ENCODE measurements at places on chromosomes 6 and 20.

DNA sequence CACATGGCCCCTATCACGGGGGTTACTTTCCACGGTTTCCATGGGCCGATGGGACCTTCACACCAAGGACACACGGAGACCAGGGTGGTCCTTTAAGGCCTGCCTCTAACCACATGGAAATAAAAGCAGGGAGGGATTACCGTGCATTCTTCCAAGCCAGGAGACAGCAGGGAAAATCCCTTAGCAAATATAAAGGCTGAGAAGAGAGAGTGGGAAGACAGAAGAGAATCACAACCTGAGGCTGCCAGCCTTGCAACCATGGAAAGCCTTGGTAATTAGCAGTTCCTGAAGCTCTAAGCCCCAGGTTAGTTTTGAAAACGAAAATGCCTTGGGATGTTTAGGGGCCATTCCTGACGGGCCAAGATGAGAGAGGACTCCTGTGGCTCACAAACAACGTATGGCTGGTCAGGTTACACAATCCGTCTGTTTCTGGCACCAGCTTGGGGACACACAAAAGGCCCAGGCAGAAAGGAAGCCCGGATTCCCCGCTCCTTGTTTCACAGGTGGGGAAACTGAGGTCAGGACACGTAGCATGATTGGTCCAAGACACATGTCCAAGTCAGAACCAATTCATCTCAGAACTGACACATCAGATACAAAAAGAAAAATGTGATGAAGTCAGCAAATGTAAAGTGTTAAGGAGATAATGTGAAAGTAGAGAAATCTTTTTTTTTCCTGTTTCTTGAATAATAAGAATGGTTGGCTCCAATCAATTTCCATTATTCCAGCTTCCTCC, 2.8 kb downstream of the PREX1 start:
- no peak for DNase-seq

DNA sequence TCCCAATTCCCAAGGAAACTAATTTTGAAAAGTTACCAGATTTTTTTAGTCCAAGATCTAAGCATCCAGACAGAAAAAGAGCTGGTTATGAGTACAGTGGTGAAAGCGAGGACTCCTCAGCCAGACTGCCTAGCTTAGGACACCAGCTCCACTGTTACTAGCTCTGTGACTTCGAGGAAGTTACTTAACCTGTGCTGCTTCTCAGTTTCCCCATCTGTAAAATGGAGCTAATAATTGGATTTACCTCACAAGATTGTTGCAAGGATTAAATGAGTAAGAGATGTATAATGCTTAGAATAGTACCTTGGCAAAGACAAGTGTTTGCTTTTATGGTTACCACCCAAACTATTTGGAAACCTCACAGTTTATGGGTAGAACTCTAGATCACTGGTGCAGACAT, 1.1 kb downstream of the NT5DC1 start:
- peak; percentile 19 for DNase-seq

DNA sequence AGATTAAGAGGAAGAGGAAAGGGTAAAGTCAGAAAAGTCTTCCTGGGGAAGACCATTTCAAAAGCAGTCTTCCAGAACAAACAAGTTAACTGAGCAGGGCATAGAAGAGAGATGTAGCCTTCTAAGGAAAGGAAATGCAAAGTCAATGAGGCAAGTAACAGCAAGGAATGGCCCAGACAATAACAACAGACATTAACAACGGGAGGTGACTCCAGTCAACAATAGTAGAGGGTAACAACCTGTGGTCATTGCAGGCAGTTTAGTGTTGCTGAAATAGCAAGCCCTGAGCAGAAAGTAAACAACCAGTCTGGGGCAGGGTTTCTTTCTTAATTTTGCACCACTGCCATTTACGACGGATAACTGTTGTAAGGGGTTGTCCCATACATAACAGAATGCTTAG, 2.1 kb downstream of the MDN1 start:
- no peak for DNase-seq

GRCh38 chr6:12348530-12349511, 58.7 kb downstream of the EDN1 start:
- no peak for DNase-seq

DNA sequence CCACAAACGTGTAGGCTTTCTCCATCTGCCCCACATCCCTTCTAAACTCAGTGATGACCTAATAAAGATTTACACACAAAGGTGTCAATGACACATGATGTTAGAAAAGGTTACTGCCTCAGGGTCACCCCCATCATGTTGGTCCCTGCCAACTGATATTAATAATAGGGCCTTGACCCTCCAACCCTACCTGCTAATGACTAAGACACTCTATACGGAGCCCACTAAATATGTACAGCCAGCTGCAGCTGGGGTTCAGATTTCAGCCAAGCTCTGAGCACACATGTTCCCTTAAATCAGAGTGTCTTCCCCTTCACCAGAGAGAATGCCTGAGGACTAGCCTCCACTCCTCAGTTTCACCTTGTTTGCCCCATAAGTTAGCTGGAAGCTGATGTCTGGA, 67.4 kb upstream of the SNRPB2 start:
- no peak for DNase-seq

- DNase-seq: no peak
Measured at GRCh38 chr20:32439132-32439829, 81.2 kb downstream of the ASXL1 start.

GRCh38 chr6:126945812-126946360, 172.6 kb upstream of the RSPO3 start:
- DNase-seq: no peak

GRCh38 chr20:59217173-59217572, 53.6 kb downstream of the ZNF831 start:
- no peak for DNase-seq

DNA sequence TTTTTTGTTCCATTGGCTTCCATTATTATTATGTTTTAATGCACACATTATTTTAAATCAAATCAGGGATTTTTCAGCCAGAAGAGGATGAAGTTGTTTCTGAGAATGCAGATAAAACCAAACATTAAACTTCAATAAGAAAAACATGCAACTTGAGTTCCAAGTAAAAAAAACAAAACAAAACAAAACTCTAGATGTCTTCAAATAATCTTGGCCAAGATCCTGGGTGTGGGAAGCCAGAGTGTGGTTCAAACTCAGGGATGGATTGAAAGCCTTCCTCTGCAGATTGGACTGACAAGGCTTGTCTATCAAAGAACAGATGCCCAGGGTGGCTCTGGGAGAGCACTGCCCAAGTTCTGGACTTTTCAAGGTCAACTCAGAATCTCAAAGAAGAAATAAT, 134.1 kb downstream of the LCA5 start:
- DNase-seq: no peak

DNA sequence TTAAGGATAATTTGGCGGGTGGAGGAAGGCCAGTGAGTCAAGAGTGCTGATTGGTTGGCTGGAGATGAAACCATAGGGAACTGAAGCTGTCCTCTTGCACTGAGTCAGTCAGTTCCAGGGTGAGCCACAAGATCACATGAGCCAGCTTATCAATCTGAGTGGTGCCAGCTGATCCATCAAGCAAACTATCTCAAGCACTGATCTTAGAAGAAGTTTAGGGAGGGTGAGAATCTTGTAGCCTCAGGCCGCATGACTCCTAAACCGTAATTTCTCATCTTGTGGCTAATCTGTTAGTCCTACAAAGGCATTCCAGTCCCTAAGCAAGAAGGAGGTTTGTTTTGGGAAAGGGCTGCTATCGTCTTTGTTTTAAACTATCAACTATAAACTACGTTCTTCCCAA, 954.3 kb downstream of the KIF16B start:
- no peak for DNase-seq

DNA sequence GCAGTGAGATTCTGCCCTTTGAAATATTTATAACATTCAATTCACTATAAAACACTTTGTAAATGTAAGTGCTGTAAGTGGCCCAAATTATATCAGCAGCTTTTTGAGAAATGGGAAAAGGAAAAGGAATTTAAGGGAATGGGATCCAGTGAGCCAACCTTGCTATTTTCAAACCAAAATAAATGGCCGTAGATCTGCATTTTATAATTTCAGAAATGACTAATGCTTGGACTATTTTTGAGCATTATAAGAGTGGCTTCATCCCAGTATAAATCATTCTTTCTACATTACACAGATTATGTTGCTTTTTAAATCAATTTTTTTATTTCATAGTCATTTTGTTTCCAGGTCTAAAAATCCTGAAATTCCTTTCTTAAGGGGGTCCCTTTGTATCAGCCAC, 49.2 kb downstream of the ANKRD6 start:
- no peak for DNase-seq

- no peak for DNase-seq
Measured at GRCh38 chr20:62887152-62887859, 25.7 kb upstream of the TCFL5 start.

GRCh38 chr6:169707772-169708171, 5.8 kb downstream of the C6orf120 start:
- DNase-seq: no peak

- no peak for DNase-seq
Measured at GRCh38 chr6:148240461-148240840, 102.2 kb upstream of the SASH1 start.

- peak; percentile 58 for DNase-seq
Measured at GRCh38 chr20:45306431-45306982, at the start of gene RBPJL. TSS of gene RBPJL (plus strand) at chr20:45306840. CDS start at chr20:45306923, 83 bp downstream.

DNA sequence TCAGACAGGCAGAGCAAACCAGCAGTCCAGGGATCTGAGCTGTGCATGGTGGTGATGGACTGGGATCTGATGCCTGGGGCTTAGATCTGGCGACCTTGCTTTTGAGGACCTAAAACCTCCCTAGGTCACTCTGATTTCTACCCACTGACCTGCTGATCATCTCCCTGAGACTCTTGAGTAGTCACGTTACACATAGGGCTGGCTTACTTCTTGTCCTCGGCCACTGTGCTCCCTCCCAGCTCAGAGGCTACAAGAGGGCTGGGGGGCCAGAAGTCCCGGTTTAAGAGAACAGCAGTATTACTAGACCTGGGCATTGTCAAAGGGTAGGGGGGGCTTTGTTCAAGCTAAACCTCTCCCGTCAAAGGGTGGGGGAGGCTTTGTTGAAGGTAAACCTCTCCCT, 5.5 kb downstream of the DYNLT1 start:
- no peak for DNase-seq

- no peak for DNase-seq
Measured at GRCh38 chr6:41630946-41631345, 7.3 kb upstream of the MDFI start.

DNA sequence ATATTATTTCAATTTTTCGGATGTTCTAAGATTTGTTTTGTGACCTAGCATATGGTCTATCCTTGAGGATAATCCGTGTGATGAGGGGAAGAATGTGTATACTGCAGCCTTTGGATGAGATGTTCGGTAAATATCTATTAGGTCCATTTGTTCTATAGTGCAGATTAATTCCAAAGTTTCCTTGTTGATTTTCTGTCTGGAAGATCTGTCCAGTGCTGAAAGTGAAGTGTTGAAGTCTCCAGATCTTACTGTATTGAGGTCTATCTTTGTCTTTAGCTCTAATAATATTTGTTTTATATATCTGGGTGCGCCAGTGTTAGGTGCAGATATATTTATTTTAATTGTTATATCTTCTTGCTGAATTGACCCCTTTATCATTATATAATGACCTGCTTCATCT, 32.2 kb upstream of the SNAP91 start:
- DNase-seq: no peak

GRCh38 chr20:4445784-4446183, 275.9 kb upstream of the PRND start:
- no peak for DNase-seq

GRCh38 chr6:44785130-44785529, 397.6 kb downstream of the CDC5L start:
- DNase-seq: no peak

DNA sequence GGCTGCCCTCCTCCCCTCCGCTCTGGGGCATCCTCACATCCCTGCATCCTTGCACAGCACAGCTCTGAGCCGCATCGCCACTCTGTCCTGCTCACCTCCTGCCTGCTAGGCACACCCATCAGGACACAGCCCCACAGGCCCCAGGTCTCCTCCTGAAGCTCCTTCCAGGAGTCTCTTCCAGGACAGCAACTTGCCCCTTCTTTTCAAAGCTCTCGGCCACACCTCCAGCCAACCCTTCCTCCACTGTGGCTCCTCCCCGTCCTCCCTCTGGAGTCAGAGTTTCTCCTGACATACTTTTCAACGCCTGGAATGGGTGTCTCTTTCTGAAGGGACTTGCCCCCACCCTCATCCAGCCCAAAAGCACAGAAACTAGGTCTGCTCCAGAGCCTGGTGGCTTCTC, 77.3 kb downstream of the SLC23A2 start:
- DNase-seq: no peak

GRCh38 chr6:79777713-79778579, 146.8 kb downstream of the SH3BGRL2 start:
- DNase-seq: peak; percentile 89

DNA sequence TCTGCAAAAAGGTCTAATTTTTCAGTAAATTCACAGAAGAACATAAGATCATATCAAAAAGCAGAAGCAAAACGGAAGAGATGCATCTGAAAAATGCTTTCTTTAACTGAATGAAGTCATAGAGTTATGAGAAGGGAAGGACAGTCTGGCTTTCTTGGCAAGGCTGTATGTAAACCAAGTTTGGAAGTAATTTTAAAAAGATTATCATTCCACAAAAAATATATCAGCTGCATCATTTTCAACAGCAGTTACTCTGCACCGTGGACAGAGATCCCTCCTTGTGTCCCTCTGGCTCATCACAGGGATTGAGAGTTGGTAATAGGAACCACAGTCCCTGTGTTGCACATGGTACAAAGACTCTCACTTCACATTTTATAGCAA, 258.5 kb downstream of the HIVEP2 start:
- no peak for DNase-seq

- DNase-seq: no peak
Measured at GRCh38 chr20:58691773-58692578, 624 bp upstream of the NPEPL1 start.

DNA sequence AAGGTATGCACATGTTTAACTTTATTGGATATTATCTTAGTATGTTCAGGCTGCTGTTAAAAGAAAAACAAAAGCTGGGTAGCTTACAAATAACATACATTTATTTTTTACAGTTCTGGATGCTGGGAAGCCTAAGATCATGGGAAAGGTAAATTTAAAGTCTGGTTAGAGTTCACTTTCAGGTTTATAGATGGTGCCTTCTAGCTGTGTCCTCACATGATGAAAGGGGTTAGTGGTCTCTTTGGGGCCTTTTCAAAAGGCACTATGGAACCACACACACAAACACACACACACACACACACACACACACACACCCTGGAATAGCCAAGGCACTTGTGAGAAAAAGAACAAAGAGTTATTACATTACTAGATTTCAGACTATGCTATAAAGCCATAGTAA, 805.8 kb upstream of the GJE1 start:
- DNase-seq: no peak

DNA sequence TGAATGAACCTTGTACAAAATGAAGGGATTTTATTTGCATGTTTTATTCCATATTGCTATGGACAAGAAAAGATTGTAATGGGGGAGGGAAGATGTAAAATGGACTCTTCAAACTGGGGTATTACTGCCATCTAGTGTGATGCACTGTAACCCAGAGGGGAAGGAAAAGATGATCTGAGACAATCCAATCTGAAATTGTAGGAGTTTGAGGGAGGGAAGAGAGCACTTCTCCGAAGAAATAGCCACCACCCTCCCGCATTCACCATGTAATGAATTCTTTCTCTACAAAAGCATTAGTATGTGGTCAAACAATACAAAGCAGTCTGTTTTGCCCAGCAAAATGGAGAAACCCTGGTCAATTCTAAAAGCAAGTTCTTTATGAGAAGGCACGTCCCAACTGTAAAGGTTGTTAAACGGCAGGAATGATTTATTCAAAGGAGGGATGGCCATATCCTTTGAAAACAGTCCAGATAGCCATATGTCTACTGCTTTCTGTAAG, 679.5 kb upstream of the NRSN1 start:
- DNase-seq: no peak

GRCh38 chr6:32088487-32089049, 20.6 kb downstream of the TNXB start:
- no peak for DNase-seq

GRCh38 chr20:4067600-4068261, 52.4 kb upstream of the RNF24 start:
- no peak for DNase-seq

All from B cell (primary cell).